Amniotic epithelial cell (primary cell): ENCODE measurements at places on chromosomes 6 and 20.
A peak's percentile ranks its signal among the peaks of the same experiment; 100 is the strongest.

DNA sequence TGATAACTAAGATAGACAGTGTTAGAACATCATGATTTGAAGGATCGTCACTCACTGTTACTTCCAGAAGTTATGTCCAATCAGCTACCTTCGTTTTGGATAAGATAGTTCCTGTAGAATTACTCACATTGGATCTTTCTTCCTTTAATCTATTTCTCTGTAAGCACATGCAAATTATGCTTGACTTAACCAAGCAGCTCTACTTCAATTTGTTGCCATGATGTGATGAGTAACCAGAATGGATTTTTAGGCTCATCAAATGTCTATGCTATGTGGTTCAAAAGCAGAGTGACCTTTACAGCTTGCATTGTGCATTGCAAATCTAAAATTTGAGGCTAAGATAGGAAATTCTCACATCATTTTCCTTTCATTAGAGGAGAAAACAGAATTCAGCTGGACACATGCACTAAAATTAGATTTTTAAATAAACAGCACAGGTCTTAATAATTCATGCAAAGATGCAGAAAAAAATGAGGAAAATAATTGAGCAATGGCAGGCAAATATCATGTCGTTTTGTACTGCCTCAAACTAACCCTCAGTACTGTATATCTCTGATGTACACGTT lies 76.7 kb upstream of the ZFP64 start:
- peak; percentile 18 for DNase-seq

GRCh38 chr6:73943930-73944652 lies 248.1 kb downstream of the CD109 start:
- no peak for DNase-seq

GRCh38 chr6:2215342-2215741 lies 30.1 kb downstream of the GMDS start:
- DNase-seq: no peak

GRCh38 chr6:41780551-41781365 lies at the start of gene PRICKLE4:
Gene PRICKLE4, plus strand, starts transcription at chr6:41780782. Its CDS starts 2,692 bp downstream, at chr6:41783474.
- peak; percentile 24 for DNase-seq

DNA sequence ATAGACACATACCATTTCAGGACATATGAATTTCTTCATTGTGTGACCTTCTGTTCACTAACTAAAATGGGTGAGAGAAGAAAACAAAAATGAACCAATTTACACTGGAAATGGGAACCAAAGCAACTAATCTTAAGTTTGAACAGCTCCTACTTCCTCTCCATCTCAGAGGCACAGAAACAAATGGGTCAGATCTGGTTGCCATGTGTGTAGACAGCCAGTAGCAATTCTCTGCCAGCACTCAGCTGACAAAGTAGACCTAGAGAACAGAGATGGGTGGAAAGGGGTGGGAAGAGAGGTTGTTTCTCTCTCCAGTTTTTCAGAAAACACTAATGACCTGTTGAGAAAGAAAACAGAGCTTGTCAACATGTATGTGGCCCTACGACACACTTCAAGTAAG lies 14.3 kb upstream of the POPDC3 start:
- peak; percentile 10 for DNase-seq

- DNase-seq: peak; percentile 49
Measured at GRCh38 chr6:24524805-24525204, 30.0 kb downstream of the ALDH5A1 start.
